H9 (cell line): ENCODE measurements at places on chromosomes 11 and 22. TPM values are rescaled to one million over a fixed set of nuclear protein-coding genes. Genes with fewer than 3 reads are reported as not detected.

The TCN1 gene
- total RNA-seq = not detected in 2 replicates

GRCh38 chr22:26689513-26690301, 32.3 kb downstream of the MIAT start:
- no peak for DNase-seq

GRCh38 chr22:44907765-44908737, 101.8 kb downstream of the PHF21B start:
- DNase-seq = no peak

DNA sequence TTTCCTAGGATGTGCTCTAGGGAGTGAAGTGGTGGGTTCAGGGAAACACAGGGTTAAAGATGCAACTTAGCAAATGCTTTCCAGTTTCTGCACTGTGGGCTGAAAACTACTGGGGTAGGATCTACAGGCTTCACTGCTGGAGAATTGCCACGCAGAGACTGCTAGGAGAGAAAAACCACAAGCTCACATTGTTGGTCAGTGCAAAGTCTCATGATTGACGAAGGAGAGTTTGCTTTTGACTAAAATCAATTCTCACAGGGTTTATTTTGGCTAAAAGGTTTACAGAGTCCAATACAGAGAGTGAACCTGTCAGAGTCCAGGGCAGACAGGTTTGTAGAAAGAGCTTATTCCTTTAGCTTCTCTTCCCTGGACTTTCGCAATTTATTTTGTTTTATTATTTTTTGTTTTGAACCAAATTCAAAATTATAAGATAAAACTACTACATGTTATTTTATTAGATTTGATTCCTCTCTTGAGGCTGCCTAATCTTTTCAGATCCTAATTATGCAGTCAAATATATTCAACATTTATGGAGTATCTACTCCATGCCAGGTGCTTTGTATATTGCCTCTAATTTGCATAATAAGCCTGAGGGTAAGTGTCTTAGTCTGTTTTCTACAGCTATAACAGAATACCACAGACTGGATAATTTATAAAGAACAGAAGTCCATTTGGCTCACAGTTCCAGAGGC, 64.7 kb downstream of the MTNR1B start:
- DNase-seq = no peak

- DNase-seq = no peak
Observed at GRCh38 chr11:77522215-77522614, 48.3 kb upstream of the PAK1 start.

DNA sequence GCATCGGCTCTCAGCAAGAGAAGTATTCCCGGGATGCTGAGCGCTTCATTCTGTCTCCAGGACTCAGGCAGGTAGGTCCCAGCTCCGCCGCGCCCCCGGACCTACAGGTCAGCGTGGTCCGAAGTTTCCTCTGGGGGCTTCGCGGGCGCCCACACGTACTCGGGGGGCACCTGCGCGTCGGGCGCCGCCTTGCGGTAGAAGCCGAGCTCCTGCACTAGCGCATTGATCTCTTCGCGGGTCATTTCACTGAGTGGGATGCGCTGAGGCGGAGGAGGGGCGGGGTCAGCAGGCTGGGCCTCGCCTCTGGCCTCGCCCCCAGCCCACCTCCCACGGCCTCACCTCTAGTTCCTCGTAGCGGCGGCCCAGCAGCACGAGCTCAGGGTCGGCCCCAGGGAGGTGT, 2.5 kb downstream of the SELENOM start:
- peak; percentile 90 for DNase-seq

The LINC01488 gene
- total RNA-seq = not detected in 2 replicates

The TRIM51 gene
- not detected in 2 replicates for total RNA-seq

GRCh38 chr11:44535191-44535980, 30.1 kb upstream of the CD82 start:
- DNase-seq = no peak

DNA sequence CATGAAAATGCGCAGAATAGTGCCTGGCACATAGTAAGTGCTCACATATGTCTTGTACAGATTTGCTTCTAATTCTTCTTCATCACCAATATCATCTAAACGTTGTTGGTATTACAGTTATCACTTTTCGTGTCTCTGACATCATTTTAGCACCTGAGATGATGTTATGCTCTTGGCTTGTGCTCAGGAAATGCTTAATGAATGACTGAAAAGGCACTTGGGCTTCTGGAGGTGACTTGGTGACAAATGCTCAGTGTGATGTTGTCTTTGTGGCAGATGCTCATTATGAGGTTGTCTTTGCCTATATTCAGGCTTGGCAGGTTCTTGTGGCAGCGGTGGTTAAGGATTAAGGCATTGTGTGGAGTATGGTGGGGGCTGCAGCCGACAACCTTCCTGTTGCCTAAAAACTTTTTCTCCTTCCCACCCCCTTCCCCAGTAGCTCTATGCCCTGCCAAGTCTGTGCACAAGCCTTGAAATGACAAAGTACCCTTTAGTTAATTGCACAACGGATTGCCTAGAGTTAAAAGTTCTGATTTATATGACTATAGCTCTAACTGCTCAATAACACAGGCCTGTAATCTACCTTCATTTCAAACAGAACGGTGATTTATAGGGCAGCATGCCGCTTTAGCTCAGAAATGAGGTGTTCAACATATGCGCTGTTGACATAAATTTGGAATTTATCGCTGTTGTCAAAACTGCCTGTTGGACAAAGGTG, 82.5 kb downstream of the ZBTB16 start:
- no peak for DNase-seq

GRCh38 chr11:403761-404431, 9.9 kb downstream of the PKP3 start:
- no peak for DNase-seq

DNA sequence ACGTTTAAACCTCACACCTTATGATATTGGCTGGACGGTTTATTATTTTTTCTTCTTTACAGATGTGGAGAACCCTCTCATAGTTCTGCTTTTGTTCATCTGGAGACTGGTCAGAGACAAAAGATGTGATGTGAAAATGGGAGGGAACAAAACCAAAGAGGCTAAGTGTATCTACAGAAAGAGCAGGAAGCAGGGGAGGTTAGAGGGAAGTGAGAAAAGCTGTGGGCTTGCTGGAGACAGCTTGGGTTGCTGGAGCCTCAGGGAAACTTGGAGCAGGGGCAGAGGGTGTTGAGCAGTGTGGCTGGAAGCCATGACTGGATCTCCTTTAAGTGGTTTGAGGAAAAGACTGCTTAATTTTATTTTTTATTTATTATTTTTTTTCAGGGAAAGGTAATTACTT, 79.0 kb upstream of the SNX19 start:
- no peak for DNase-seq

GRCh38 chr11:60977224-60977623, 5.7 kb downstream of the CD6 start:
- no peak for DNase-seq

The PRG3 gene
- not detected in 2 replicates for total RNA-seq

The SLC22A25 gene
- total RNA-seq = not detected in 2 replicates

DNA sequence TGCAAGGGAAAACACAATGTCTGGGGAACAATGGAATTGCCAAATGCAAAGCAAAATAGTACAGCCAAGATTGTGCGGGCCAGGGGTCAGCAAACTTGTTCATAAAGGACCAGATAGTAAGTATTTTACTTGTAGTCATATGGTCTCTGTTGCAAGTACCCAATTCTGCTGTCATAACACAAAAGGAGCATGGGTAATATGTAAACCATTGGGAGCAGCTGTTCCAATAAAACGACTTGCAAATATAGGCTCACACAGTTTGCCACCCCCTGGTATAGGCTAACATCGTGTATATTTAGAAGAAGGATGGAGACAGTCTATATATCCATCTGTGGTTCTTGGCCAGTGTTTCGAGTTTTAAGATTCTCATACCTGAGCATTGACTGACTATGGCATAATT, 15.6 kb downstream of the SDHAF2 start:
- DNase-seq = no peak

- DNase-seq = peak; percentile 86
Observed at GRCh38 chr11:125141686-125142535, 22.6 kb upstream of the PKNOX2 start.

DNA sequence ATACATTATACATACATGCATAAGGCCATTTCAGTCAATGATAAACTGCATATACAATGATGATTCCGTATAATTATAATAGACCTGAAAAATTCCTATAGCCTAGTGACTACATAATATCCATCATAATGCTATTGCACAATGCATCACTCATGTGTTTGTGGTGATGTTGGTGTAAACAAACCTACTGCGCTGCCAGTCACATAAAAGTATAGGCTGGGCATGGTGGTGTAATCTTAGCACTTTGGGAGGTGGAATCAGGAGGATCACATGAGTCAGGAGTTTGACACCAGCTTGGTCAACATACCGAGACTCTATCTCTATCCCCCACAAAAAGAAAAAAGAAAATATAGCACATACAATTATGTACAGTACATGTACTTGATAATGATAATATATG, 163.7 kb upstream of the DDI1 start:
- no peak for DNase-seq

- DNase-seq = no peak
Observed at GRCh38 chr11:133519560-133519959, 12.7 kb downstream of the OPCML start.

- DNase-seq = peak; percentile 74
Observed at GRCh38 chr11:123195188-123196059, at the start of gene CLMP. CLMP (minus strand) TSS chr11:123195248; CDS start chr11:123194940, 308 bp downstream.

The TNNI2 gene
- not detected in 2 replicates for total RNA-seq

DNA sequence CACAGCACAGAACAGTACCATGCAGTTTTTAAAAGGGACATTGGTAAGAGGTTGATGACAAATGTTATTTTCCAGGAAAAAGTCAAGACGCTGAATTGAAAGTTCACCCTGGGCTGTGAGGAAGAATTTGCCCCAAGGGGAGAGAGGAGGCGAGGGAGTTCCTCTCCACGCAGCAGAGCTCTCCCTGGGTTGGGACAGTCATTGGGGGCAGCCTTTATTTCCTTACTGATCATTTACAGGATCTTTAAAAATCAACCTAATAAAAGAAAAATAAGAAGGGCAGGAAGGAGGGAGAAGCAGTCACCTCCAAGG, 49.9 kb upstream of the WNT7B start:
- DNase-seq = no peak

The FZD4 gene
- 3.9 and 4.5 TPM in 2 replicates for total RNA-seq

The CLMP gene
- 11.8 and 13.8 TPM in 2 replicates for total RNA-seq

The IFITM5 gene
- total RNA-seq = not detected in 2 replicates
